ENCODE measurements at places on chromosomes 13 and 19.
A peak's percentile ranks its signal among the peaks of the same experiment; 100 is the strongest.

GRCh38 chr13:89169951-89170350 is 1498.8 kb downstream of the SLITRK5 start:
- no peak for DNase-seq

DNA sequence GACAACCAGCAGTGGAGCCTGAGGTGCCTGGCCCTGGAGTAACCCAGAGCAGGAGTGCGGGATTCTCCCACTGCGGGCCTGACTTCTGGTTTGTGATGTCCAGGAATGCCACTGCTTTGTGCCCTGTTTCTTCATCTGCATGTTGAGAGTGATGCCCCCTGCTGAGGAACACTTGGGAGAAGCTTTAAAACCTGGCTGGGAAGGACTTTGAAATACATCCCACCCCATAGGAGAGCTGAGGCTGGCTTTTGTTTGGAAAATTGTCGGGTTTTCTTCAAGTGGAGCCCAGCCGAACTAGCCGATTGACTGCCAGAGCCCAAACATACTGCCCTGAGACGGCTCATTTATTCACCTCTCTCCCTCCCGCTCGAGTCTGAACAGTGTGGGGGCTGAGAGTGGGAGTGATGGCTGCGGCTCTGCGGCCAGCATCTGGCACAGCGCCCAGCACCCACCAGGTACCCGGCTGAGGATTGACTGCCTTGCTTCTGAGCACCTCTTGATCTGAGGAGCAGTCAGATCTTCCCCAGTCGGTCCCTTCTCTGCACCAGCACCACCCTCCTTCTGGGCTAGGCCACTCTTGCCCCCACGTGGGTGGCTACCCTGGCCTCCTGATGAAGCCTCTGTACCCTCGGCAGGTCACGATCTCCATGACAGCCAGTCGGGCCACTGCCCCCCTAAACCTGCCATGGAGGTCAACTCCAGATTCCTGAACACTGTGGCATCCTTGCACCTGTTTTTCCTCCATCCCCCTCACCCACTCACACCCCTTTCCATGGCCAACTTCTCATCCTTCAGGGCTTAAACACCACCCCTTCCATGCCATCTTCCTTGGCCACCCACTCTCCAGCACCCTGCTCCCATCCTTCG is 148.9 kb downstream of the SIPA1L3 start:
- no peak for DNase-seq

GRCh38 chr13:77388944-77389624 is 62.2 kb upstream of the MYCBP2 start:
- DNase-seq, result no peak

DNA sequence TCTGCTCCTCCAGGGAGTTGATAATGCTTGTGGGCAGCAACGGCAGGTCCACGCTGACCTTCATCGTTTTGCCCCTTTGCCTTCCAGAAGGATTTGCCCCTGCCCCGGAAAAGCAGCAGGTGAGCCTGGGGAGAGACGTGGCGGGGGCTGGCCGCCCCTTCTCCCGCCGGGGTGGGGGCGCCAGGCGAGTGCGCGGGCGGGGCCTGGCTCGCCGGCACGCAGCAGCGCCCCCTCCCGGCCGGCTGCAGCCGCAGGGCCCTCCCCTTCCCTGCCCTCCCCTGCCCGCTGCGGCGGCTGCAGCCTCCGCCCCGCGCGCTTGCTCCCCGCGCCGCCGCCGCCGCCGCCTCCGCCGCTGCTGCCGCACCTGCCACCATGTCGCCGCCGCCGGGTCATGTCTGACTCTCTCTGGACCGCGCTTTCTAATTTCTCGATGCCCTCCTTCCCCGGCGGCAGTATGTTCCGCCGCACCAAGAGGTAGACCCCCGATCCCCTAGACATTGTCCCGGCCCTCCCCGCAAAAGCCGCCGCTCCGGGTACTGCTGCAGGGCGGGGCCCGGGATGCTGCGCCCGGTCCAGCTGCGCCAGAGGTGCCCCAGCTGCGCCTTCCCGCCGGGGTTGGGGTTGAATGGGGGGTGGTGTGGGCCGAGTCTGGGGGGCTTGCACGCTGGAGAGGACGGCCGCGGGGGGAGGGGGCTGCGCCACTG is at the start of gene MAST1:
Gene MAST1, plus strand, starts transcription at position 334 of the 704 bp plus-strand sequence. Its CDS starts 58 bp downstream, at position 392.
- DNase-seq, result no peak

DNA sequence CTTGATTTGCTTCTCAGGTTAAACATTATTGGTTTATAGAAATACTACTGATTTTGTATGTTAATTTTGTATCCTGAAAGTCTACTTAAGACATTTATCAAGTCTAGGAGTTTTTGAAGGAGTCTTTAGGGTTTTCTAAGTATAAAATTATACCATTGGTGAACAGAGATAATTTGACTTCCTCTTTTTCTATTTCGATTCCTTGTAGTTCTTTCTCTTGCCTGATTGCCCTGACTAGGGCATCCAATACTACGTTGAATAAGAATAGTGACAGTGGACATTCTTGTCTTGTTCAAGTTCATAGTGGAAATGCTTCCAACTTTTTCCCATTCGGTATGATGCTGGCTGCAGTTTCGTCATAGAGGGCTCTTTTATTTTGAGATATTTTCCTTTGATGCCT is 807.5 kb upstream of the SLC10A2 start:
- DNase-seq, result no peak

DNA sequence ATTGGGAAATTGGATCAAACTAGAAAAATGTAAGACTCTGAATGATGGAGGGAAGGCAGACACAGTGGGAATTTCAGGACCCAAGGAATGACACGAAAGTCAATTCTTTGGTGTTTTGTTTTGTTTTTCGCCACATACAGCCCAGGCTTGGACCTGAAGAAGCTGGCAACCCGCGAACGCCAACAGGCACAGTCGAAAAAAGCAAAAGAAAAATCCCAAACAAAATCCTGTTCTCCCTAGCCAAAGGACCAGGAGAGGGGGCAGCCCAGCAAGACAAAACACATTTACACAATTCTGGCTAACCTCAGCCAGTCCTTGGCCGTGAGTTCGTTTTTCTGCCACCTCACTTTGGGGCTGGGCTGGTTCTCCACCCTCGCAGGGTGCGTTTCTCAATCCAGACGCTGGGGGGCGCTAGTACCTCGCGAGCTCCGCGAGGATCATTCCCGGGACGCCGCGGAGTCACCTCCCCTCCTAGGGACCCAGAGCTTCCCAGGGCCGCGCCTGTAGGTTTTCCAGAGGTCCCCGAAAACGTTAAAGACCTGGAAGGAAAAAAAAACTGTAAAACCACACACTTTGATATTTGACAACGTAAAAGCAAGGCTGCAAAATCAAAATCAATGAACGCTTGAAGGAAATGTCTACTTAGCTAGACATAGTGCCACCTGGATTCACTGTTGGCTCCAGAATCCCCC is 34.9 kb upstream of the TPM4 start:
- peak; percentile 75 for DNase-seq

- peak; percentile 50 for DNase-seq
These were observed 20.3 kb upstream of the TRIM13 start for GRCh38 chr13:49976314-49977258.

DNA sequence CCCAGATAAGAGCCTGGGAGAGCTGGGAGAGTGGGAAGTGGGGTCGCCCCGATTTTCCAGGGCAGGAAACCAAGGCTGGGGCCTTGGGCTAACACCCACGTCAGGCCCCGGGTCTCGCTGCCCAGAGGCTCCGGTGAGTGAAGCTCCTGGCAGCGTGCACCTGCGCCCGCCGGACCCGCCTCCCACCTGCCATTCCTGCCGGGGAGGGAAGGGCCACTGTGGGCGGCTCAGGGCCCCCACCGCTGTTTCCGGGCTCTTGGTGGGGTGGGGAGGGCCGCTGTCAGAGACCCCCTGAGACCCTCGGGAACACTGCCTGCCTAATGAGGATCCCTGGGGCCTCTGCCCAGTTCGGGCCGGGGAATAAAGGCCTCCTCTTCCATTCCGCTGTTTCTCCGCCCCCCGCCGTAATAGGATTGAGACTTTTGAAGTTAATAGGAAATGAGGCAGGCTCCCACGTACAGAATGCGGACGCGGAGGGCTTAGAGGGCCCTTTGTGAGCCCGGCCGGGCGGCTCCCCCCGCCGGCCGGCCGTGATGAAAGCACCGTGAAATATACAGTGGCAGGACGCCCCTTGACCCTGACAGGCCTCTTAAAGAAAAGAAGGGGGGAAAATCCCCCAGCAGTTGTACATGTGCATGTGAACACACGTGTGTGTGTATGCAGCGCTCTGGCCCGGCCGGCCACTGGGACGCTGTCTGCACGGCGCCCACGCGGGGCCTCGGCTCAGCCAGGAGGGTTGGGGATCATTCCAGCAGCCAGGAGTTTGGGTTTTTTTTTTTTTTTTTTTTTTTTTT is 33.2 kb downstream of the EFNA2 start:
- DNase-seq, result no peak

DNA sequence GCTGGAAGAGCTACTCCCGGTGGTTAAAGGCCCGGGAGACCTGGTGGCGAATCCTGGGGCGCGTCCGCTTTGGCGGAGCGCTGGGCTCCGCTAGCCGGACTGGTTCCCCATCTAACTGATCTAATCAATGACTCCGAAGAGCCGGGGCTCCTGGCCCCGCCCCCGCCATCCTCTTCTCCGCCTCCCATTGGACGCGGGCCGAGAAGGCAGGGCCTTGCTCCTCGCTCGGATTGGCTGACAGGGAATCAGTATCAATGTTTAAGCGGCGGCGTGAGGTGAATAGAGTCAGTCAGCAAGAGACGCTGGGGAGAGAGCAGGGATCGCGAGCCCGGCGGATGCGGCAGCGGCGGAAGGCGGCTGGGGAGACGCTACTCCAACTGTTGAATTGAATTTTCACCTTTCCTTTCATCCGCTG is 1.7 kb upstream of the PCDH17 start:
- DNase-seq, result peak; percentile 95

DNA sequence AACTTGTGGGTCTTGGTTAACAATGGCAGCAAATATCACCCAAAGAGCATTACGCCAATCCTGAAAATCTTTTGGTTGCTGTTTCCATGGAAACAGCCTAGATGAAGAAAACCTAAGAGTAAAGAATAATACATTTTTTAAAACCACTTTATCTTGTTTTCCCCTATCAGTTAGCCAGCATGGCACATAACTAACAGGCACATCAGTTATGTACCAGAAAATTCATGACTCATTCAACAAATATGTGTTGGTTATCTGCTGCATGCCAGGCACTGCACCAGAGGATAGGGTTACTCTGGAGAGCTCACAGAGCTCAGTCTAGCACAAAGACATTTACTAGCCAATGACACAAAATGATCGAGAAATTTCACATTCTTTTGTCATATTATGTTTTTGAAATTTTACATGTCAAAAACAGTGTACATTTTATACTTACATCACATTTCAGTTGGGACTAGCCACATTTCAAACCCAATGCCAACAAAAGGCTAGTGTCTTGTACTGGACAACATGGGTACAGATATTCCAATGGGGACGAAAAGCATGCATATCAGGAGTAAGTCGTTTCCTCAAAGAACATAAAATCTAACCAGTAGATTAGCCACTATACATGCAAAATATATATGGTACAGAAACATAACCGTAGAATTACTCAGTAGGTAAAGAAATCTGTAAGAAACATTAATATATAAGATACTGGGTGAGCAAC is 20.3 kb downstream of the LNX2 start:
- no peak for DNase-seq

GRCh38 chr13:45487604-45488003 is 22.9 kb downstream of the COG3 start:
- DNase-seq, result no peak

- DNase-seq, result peak; percentile 61
These were observed 4.2 kb downstream of the PRR36 start for GRCh38 chr19:7869910-7870511.

- no peak for DNase-seq
These were observed 14.6 kb downstream of the LNX2 start for GRCh38 chr13:27605610-27606200.

Data from hindlimb muscle (tissue), 1 donor.